ENCODE measurements at places on chromosomes 11 and 22. TPM values are rescaled to one million over a fixed set of nuclear protein-coding genes. Genes with fewer than 3 reads are reported as not detected.

Gene FIBIN
- not detected for total RNA-seq

Gene AIFM3
- total RNA-seq, result not detected

Gene MRPL23
- total RNA-seq, result 85.5 TPM

Gene ROBO4
- not detected for total RNA-seq

Gene OR51E1
- total RNA-seq, result not detected

Gene PLAAT4
- total RNA-seq, result 136 TPM

Gene OR51B5
- total RNA-seq, result not detected

Gene CNTN5
- total RNA-seq, result not detected

Gene KRTAP5-8
- total RNA-seq, result 0.19 TPM

Gene EP300
- 78.4 TPM for total RNA-seq

Gene SCGB1D2
- not detected for total RNA-seq

Gene KDM4D
- total RNA-seq, result 0.45 TPM

Gene BEST1
- 0.10 TPM for total RNA-seq

Gene TRIM49
- total RNA-seq, result not detected

Gene PATE2
- not detected for total RNA-seq

Gene PPM1F
- total RNA-seq, result 16.7 TPM

Gene INS
- not detected for total RNA-seq

Gene OR56A1
- total RNA-seq, result not detected

Gene ST14
- total RNA-seq, result not detected

Gene CYB5R2
- 0.84 TPM for total RNA-seq

Gene VSIG10L2
- not detected for total RNA-seq
